CD4-positive, alpha-beta memory T cell (primary cell): ENCODE measurements at places on chromosomes 1 and 21.

DNA sequence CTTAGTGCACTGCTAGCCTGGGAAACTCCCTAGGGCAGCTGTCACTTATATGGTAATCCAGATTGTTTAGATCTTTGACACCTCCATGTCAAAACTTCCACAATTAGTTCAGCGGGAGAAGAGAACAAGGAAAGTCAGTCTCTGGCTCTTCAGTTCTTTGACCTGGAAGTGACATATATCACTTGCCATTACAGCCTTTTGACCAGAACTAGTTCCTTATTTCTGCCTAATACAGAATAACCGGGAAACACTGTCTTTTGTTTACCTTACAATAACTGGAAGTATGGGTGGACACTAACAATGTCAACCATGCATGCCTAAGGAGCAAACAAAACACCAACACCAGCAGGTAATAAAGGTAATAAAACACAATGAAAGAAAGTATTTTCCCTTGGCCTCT is 68.3 kb downstream of the C4BPA start:
- no peak for DNase-seq

- DNase-seq = no peak
Observed at GRCh38 chr1:167198518-167199133, 22.1 kb upstream of the POU2F1 start.

DNA sequence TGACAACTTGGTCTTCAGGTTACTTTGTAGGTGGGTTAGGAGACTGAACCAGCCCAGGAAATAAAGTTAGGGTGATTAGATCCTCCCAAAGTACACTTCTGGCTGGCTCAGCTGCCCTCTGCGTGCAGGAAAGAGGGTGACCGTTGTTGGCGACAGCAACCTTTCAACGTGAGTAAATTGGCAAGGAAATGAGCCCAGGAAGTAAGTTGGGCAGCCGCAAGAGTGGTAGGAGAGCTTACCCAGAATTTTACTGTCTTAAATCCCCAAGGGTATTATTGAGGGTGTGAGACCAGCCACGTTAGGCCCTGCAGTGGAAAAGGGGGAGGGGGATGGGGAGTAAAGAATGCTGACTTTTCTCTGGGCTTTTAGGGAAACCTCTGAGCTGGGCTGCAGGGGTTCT is 1.6 kb downstream of the TENT5C start:
- DNase-seq = peak; percentile 79

DNA sequence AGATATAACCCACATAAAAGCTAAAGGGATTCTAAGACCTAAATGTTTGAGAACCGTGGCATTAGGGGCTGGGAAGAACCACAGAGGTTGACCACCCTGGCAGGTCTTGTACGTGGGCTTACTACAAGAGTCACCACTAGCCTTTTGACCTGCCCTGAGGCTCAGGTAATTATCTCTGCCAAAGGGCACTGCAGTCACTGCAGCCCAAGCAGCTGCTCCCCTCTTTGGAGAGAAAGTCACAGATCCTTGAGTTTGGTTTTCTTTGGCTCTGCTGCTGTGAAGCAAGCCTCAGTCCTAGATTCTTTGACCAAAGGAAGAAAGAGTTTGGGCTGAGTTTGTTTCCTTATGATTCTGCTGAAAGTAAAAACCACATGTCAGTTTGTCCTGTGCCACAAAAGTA is 11.6 kb downstream of the PARK7 start:
- no peak for DNase-seq

DNA sequence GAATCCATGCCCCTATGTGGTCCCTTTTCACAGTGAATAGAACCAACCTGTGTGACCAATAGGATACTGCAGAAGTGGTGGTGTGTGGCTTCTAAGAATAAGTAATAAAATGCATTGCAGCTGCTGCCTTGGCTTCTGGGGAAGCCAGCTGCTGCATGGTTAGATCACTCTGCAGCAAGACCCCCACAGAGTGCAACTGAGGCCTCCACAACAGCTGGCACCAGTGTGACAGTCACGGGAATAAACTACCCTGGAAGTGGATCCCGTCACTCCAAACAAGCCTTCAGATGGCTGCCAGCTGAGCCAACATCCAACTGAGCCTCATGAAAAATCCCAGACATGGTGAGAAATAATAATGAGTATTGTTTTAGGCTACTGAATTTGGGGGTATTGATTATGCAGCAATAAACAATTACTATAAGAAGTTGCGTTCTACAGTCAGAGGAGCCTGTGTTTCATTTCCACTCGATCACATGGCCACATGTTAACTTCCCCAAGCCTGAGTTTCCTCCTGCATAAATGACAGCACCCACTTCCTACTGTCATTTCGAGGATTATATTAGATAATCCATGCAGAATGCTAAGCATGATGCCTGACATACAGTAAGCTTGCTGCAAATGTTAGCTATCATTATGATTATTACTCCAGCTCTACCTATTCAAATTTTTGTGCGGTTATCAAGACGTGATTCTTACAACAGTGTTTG is 20.8 kb upstream of the COG2 start:
- no peak for DNase-seq

DNA sequence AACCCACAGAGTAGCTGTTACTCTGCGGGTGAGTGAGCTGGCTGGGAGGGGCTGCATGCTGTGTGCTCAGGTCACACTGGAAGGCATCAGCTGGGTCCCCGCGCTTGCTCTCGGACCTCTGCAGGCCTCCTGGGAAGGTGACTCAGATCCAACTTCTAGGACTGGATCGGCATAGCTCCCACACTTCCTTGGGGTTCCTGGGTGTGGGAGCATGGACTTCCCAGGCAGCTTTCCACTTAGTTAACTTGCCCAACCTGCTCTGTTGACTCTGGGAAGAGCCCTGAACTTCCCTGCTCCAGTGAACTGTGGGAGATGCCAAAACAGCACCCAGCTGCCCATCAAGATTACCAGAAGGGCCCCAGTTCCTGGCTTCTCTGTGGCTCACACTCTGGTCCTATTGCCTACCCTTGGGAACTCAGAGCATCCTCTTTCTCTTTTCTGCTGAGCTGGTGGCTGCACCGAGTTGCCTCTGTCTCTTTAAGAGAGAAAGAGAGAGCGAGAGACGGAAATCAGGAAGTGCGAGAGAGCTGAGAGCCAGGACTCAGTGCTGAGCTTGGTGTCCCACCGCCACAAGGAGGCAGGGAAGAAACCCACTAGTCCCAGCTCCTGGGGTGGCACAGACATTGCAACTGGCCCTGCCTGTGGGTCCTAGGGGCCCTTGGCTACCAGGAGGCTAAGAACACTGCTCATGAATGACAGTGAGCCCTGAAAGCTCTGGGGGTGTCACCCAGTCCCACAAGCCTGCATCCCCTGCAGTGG is at the start of gene IKBKE:
TSS of gene IKBKE (plus strand) at position 544 of the 759 bp plus-strand sequence. CDS start 2,752 bp downstream, outside the sequence.
- peak; percentile 47 for DNase-seq

- no peak for DNase-seq
Observed at GRCh38 chr21:45737485-45738166, 94.1 kb downstream of the PCBP3 start.

- no peak for DNase-seq
Observed at GRCh38 chr1:82013702-82014101, 213.0 kb downstream of the ADGRL2 start.
